ENCODE measurements at places on chromosomes 2 and 18.
A peak's percentile ranks its signal among the peaks of the same experiment; 100 is the strongest.

GRCh38 chr2:3303583-3304406 is 73.8 kb downstream of the EIPR1 start:
- DNase-seq, result peak; percentile 79

DNA sequence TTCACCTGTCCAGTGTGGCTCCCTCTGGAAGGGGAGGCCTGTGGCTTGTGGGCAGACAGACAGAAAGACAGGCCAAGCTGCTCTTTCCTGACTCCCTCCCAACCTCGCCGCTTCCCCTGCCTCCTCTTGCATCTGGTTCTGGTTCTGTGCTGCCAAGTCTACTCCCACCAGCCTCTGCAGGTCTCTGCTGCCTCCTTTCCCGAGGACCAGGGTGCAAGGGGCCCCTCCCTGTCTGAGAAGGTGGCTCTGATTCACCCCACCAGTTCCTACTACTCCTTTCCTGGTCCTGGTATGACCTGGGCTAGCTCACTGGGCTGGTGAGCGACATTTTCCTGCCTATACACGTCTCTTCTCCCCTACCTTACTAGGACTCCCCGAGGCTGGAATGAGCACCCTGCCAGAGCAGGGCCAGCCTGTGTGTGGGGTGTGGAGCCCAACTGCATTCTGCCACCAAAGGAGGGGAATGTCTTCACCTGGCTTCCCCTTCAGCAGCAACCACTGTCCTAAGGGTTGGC is 238.5 kb downstream of the CELF4 start:
- no peak for DNase-seq

DNA sequence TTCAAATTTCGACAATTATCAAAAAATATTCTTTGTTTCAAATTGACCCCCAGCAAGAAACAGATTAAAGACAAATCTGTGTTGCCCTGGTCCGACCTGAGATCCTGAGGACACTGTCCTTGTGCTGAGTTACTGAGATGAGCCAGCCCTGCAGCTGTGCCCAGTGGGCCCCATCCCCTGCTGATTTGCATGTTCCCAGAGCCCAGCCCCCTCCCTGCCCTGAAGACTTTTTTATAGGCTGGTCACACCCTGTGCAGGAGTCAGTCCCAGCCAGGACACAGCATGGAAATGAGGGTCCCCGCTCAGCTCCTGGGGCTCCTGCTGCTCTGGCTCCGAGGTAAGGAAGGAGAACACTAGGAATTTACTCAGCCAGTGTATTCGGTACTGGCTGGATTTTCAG is 31.4 kb upstream of the ZNG1B start:
- DNase-seq, result no peak

DNA sequence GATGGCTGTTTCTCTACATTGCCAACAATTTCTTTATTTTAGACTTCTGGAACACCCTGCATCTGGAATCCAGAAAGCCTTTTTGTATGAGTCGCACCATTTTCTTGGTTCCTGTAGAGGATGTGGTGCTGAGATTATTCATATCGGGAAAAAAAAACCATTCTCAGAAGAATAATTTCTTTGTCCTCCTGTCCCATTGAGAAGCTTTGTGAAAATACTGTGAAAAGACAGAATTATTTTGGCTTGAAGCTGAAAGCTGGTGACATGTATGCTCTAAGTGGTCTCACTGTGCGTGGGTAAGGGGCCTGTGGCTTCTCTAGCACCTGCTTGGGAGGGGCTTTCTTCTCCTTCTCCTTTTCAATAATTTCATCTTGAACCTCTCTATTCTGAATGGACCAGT is 138.4 kb downstream of the FAM210A start:
- no peak for DNase-seq

GRCh38 chr2:220228310-220229006 is 601.0 kb downstream of the SLC4A3 start:
- peak; percentile 99 for DNase-seq

Data from ACHN (cell line).